ENCODE measurements at places on chromosomes 2 and 18. TPM values are rescaled to one million over a fixed set of nuclear protein-coding genes. Genes with fewer than 3 reads are reported as not detected.

The ALPG gene
- not detected for total RNA-seq

The MOGAT1 gene
- not detected for total RNA-seq

The SIX2 gene
- not detected for total RNA-seq

The ADCYAP1 gene
- not detected for total RNA-seq

The CHRND gene
- total RNA-seq, result not detected

The GREB1 gene
- total RNA-seq, result 3.7 TPM

The G6PC2 gene
- not detected for total RNA-seq

The TUBA3E gene
- total RNA-seq, result not detected

The IGFBP2 gene
- total RNA-seq, result 40.4 TPM

The MEP1B gene
- not detected for total RNA-seq
